ENCODE measurements at places on chromosomes 2 and 18.

GRCh38 chr2:216606551-216607276, 26.5 kb upstream of the IGFBP2 start:
- DNase-seq = no peak

- no peak for DNase-seq
These were observed 57.9 kb upstream of the GLI2 start for GRCh38 chr2:120677696-120678247.

- no peak for DNase-seq
These were observed 21.6 kb downstream of the HAT1 start for GRCh38 chr2:171943869-171944268.

- DNase-seq = no peak
These were observed 35.2 kb downstream of the LPIN1 start for GRCh38 chr2:11781602-11782001.

- DNase-seq = no peak
These were observed 8.6 kb upstream of the ESPNL start for GRCh38 chr2:238091436-238092060.

DNA sequence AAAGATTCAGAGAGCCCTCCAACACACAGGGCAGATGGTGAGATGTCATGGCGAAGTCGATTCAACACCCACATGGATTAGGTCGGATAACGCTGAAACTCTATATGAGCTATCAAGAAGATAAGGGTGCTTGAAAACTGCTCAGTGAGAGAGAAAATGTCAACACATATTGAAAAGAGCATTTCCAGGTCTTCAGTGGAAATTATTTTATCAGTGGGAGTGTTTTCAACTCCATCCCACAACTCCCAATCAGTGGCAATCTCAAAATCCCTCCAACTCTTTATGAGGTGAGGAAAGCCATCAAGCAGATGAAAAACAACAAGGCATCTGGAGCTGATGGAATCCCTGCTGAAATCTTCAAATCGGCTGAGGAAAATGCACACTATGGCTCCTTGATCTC, 104.5 kb upstream of the KLHL14 start:
- no peak for DNase-seq

DNA sequence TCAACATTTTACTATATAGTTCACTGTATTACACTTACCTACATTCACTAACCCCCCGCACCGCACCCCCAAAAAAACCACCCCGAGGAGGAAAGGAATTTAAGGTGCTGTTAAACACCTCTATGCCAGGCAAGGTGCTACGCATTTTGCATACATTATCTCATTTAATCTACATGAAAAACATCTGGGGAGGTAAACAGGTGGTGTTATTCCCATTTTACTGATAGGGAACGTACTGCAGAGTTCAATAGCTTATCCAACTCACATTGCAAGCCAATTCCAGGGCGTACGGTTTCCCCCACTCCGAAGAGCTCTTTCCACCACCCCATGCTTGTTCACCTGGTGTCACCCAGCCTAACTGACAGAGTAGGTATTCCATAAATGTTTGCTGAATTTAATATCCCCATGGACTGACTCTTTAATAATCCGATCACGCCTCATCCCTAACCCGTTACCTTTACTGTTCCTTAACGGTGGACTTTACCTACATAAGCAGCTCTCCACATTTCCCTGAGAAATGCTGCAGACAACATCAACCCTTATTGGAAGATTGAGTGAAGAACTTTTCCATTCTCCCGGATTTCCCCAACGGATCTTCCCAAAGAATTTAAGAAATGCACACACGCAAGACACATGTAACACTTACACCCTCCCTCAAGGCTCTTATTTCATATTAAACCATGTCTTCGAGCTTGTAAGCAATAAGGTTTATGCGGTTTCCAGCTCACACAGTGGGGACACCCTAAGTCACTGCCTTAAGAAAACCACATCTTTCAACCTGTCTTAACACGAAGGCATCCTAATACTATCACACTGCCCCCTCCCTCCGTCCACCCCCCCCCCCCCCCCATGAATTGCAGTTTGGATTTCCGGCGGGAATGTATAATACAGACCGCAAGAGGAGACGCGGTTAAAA, 1.2 kb downstream of the RAPH1 start:
- DNase-seq = no peak

DNA sequence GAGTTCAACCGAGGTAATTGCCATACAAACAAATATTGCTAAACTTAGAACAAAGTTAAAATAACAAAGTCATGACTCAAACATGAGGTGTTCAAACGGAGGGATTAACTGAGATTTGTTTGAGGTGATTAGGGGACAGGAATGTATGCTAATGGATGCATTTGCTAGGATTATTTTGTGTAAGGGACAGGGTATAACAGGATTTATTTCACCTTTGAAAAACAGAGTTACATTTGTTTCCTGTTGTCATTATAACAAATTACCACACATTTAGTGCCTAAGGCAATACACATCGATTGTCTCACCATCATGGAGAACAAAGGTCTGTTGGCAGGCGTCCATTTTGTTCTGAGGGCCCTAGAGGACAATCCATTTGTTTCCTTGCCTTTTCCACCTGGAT, 304.3 kb upstream of the CNTNAP5 start:
- no peak for DNase-seq

All from mesothelial cell of epicardium (in vitro differentiated cells).